BE2C (cell line): ENCODE measurements at places on chromosomes 2 and 18.

GRCh38 chr2:157170299-157170698 lies 87.2 kb upstream of the GALNT5 start:
- no peak for DNase-seq

- DNase-seq = no peak
These were observed 658.4 kb upstream of the FSHR start for GRCh38 chr2:49812730-49813129.

DNA sequence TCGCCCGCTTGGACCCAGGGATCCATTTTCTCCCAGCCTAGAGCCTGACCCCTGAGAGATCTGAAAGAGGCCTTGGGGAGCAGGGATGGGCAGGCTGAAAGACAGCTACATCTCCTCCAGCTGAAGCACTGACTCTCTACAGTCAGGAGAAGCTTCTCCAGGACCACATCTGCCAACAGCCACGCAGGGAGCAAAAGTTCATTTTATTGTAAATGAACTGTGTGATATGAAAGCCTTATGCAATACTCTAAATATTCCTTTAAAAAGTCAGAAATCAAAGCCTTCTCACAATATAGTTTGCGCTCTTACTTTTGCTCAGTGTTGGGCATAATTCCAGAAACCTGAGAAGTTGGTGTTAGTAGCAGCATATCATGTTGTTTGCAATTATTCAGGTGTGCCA lies 428.9 kb upstream of the RAB6C start:
- DNase-seq = no peak

DNA sequence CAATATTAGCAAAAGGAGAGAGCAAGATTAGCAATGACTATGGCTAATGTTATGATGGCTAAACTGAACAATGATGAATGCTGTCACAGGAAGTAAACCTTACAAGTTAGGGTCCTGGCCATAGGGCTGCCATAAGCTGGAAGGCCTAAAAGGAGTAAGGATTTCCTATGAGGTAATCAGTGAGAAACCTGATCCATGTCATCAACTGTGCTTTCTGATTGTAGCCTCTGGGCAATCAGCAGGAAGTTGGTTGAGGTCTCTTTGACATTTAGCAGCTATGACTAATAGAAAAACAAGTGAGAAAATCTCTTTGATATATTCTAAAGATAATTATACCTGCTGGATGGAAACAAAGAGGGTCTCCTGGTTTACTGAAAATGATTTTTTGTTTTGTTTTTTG lies 193.0 kb downstream of the RAB3GAP1 start:
- no peak for DNase-seq

DNA sequence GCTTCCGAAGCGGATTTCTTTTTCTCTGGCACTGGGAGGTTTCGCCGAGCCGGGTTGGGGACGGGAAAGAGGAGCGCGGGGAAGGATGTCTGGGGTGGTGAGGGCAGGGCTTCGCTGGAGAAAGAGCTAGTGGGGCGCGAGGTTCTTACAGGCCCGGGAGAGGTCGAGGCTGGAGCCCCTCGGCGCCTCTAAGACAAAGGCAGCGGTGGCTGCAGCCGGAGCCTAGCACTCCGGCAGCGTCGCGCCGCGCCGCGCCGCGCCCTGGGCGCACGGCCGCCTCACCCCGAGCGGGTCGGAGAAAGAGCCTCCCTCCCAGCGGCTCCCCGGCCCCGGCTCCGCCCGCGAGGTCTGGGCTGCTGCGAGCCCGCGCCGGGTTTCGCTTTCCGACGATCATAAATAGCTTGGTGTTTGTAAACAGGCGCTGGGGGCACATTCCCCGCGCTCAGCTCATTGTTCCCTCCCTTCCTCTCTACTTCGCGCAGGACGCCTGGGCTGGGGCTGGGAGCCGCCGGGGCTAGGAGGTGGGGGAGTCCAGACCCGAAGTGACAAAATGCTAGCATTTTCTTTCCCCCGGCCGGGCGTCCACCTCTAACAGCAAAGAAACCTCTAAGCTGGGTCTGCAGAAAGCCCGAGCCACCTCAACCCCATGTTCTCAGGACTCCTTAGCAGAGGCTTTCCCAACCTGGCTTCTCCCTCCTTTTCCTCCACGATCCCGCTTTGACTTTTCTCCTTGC lies 813 bp upstream of the MEIS1 start:
- DNase-seq = peak; percentile 52

DNA sequence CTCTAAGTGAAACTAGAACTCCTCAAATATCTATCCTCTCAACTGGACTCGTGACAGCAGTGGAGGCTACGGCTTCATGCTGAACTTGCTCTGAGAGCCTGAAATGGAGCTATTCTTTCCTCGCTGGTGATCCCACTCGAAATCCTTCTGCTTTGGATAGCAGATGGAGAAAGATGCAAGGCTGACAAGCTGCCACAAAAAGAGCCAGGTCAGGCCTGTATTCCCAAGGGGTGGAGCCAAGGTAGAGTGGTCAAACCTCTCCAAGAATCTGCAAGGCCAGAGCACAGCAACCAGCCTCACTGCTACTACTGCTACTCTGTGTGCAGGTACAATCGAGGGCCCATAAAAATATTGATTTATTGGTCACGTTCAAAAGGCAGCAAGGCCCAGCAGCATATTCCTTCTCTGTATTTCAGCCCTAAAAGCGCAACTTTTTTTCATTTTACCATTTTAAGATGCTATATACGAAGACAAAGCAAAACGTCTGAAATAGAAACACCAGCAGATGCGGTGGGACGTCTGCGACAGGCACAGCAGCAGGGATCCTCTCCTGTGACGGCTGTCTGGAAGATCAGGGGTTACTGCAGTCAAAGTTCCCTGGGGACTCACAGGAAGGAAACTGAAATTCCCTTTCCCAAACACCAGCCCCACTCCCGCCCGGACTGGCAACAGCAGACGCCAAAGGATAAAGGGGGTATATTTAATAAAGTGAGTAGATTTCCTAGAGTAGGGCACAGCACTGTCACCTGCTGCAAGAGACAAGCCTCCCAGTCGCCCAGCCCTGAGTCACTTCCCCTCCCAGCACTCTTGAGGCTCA lies 2.4 kb downstream of the SPRED2 start:
- peak; percentile 57 for DNase-seq

- peak; percentile 24 for DNase-seq
These were observed 166.9 kb downstream of the MSH2 start for GRCh38 chr2:47569658-47570475.

GRCh38 chr2:200624658-200625057 lies 38.8 kb downstream of the AOX1 start:
- DNase-seq = no peak
